ENCODE measurements at places on chromosomes 5 and 9. TPM values are rescaled to one million over a fixed set of nuclear protein-coding genes. Genes with fewer than 3 reads are reported as not detected.

The PCDHGB4 gene
- total RNA-seq, result 0.22 TPM

The CYSRT1 gene
- total RNA-seq, result not detected

The NAIP gene
- total RNA-seq, result 1.7 TPM

The DPYSL3 gene
- total RNA-seq, result 0.30 TPM

DNA sequence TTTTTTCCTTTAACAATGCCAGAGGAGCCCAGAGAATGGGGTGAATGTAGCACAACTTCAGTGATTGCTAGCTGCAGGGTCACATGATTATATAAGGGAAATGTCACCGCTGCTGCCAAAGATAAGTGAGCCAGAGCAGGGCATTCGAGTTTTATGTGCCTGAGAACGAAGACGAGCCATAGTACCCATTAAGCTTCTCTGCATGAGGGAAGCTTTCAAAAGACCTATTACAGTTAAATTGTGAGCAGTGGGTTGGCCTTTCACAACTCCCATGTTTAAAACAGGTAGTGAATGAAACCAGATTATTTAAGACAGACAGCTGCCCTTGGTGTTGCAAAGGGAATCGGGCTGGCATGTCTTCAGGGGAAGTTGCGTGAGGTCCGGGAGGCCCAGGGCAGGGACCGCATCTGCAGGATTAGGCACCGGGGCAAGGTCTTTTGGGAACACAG lies 82.4 kb upstream of the TNFAIP8 start:
- no peak for DNase-seq

GRCh38 chr9:32957358-32957757 lies 44.1 kb downstream of the APTX start:
- no peak for DNase-seq

DNA sequence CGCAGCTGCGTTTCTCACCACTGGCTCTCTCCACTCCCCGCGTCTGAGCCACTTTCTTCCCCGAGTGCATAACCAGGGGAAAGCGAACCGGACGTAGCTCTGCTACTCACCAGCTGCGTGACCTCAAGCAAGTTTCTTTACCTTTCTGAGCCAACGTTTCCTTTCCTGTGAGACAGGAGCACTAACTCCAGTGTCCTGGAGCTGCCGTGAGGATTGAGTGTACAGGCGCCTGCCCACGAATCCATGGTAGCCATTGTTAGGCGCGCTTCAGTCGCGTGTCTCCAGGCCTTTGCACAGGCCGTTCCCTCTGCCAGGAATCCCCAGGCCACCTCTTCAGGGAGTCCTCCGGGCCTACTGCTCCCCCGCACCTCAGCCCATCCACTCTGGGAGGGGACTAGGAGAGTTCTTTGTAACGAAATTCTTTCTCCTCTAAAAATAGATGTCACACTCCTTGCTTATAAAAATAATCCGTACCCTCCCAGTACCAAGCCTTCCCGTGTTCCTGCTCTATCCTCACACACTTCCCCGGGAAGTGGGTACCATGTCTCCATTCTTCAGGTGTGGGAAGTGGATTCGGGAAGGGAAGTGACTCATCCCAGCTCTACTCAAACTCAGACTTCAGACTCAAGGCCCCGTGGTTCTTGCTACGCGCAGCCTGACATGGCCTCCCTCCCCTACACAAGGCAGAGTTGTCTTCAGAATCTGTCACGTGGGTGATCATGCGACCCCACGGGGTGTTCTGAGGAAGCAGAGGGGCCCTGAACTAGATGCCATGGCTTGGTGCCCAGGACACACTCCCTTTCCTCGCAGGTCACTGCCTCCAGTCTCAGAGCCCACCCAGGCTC lies 16.1 kb upstream of the CRB2 start:
- DNase-seq, result peak; percentile 21

DNA sequence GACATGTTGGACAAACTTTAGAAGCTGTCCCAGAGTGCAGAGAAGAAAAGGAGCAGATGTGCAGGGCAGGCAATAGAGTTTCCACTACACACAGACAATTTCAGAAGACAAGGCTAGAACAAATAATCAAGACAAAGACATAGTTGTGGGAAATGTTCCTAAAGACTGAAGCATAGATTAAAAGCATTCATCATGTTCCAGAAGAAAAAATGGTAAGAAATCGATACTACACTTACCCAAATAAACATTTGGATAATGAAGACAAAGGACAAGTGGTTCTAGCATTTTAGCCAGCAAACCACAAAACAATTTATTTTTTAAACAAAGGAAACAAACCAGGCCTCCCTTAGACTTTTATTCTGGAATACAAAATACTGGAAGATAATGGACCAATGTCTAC lies 97.9 kb downstream of the FSTL4 start:
- DNase-seq, result no peak

GRCh38 chr9:75148561-75148960 lies 60.2 kb downstream of the OSTF1 start:
- DNase-seq, result no peak

DNA sequence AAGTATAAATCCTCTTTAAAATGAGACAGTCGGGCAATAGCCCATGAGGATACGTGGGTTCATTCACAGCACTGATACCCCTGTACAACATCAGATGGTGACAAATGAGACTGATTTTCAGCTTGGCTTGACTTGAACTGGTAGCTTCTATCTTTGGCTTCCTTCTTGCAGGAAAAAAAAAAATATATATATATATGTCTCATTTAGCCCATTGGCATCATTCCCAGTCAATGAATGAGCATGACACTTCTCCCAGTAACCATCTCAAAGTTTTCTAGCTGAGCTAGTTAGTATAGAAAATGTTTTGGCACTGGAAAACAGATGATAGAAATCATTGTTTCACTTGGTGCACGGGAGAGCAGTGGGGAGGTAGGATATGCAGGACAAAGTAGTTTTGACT lies 222.5 kb upstream of the TAS2R1 start:
- no peak for DNase-seq
